ENCODE measurements at places on chromosomes 3 and 15.
A peak's percentile ranks its signal among the peaks of the same experiment; 100 is the strongest.

GRCh38 chr15:101276501-101277037 is 716 bp downstream of the SELENOS start:
- DNase-seq = no peak

GRCh38 chr3:119294696-119295671 is 801 bp downstream of the ARHGAP31 start:
- no peak for DNase-seq

DNA sequence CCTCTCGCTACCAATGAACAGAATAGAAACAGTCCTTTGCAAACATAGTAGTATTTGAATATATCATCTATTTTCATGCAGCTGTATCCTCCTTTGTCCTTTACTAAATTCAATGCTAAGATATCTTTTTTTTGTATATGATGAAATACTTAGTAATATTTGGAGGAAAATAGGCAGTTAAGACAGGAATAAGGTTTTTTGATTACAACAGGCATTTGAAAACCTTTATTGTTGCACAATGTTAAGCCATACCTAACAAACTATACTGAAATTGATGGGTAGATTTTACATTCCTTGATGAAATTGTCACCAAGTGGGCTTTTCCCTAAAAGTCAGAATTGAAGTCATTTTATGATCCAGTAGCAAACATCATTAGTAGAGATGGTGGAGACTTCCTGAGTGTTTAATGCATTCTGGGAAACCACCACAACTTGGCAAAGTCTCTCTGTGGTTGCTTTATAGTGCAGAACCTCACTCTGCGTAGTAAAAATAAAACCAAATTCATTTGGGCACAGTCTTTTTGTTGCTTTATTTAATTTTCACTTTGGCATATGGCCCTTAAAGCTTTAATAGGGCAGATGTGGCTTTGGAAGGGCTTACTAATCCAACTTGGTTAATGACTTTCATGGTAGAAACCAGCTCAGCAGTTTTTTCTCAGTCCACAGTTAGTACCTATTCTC is 216.0 kb downstream of the DIPK2A start:
- no peak for DNase-seq

DNA sequence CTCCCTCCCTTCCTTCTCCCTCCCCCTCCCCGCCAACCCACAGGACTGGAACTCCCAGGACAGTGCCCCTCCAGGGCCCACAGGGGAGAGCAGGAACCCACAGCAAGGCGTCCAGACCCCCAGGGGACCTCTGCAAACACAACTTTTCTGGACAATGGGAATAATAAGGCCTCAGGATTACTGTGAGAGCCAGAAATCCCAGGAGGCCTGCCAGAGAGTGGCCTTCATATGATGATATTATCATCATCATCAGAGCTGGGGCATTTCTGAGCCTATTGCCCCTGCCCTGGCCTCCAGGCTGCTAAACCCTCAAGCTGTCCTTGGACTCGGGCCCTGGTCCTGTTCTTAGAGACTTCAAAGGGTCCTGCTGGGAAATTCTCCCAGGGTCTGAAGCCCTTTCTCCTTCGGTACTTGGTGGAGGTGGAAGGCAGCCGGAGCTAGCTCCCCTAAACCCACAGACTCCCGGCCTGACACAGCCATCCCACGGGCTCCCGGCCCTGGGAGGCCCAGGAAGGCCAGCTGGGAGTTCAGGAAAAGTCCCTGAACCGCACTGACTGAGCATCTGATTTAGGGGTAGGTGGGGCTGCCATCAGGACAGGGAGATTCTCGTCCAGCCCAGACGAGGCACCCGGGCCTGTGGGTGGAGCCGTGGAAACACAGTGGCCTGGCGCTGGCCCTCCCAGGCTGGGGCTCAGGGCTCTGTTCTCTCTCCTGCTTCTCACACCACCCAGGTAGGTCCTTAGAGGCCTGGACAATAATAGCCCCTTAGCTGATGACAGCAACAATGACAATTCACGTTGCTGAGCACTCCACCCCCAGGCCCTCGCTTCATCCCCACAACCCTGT is 4.9 kb downstream of the CALML4 start:
- DNase-seq = no peak

GRCh38 chr3:60463685-60464084 is 787.6 kb downstream of the FHIT start:
- no peak for DNase-seq

GRCh38 chr15:85642693-85643066 is 152.0 kb downstream of the KLHL25 start:
- DNase-seq = peak; percentile 87

- no peak for DNase-seq
Measured at GRCh38 chr15:39296955-39297354, 283.9 kb upstream of the THBS1 start.

All from posterior vena cava (tissue), 2 donors.